ENCODE measurements at places on chromosomes 2 and 18.

DNA sequence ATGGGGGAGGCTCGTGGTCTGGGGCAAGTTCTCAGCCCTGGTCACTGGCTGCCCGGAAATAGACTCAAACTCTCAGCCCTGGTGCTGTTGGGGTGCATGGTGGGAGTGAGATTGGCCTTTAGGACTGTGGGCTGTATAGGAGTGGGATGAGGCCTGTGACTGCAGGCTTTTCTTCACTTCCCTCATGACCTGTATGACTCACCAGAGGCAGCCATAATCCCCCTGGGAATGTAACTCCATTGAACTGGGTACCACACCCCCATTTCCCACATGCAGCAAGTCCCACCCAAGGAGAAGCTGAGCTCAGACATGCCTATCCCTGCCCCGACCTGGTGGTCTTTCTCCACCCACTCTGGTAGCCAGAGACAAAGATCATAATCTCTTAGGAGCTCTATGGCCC, 177.7 kb upstream of the OSR1 start:
- DNase-seq = no peak

DNA sequence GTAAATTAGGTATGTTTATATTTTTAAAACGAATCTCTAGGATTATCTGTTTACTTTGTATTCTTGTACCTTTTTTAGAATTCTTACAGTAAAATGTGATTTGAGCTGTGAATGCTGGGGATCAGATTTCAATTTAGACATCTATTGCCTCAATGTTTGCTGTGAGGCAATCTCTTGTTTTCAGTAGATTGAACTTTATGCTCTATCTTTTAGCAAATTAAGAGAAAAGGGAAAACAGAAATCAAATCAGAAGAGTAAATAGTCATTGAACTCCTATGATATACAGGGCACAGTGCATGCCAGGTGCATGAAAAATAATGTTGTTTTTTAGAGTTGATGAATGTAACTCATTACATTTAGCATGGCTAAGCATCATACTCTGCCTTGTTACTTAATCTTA, 39.5 kb downstream of the ZC3H6 start:
- DNase-seq = no peak

DNA sequence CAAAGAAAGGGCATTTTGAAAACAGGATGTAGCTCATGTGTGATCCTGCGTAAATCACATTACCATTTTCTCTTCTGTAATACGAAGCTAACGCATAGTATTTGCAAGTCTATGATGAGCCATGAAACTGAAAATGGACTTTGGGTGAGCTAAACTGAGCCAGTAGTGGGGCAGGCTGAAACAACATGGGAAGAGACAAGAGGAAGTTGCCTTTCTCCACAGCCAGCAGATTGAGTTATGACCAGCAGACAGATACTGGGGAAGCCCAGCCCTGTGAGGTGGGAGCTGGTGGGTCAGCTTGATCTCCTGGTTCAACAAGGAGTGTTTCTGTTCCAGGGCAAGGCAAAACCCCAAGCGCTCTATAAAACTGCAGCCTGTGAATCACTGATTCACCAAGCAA, 11.8 kb downstream of the CYRIA start:
- DNase-seq = no peak

DNA sequence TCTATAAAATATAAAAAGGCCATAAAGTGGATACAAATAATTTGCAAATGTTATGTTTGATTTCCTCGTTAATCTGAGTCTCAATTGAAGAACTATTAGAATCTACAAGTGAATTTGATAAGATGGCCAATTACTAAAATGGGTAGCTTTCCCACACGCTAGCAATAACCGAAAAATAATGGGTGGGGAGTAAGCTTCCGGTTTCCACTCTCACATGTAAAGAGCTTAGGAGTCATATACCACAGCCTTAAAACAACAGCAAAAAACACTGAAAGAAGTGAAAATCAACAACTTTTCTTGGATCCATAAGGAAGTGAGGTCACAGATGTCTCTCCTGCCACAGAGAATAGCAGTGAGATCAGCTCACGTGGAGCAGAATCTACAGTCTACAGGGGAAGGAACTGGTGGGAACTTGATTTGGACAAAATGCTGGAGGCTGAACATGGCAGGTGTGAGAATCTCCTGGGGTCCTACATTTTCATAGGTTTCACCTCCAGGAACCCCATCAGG, 18.6 kb downstream of the THAP4 start:
- no peak for DNase-seq

- no peak for DNase-seq
Measured at GRCh38 chr18:43422518-43422917, 145.2 kb upstream of the SYT4 start.

DNA sequence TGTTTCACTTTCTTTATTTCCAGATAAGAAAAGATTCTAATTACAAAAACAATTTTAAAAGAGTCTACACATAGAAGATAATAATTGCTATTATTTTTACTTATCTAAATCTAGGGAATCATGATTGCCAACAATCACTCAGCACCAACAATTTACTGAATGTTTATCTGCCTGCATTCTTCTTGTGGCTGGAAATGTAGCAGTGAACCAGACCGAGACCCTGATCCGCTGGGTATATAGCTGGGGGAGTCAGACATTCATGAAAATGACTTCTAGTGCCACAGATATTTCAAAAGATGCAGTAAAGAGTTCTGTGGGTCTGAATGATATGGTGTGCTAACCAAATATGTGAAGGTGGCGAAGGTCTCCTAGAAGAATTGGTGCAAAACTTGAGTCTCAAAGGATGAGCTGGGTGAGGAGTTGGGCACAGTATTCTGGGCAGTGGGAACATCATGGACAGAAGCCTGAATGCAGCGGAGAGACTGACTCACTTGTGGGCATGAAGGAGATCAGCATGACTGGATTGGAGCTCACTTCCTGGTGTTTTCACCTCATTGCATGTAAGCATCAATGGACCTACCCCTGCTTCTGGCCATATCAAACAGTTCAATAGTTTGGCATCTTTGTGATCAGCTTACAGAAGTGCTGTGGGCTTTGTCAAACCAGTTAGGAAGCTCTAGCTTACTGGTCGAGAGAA, 26.1 kb upstream of the FN1 start:
- DNase-seq = no peak
